Activated naive CD4-positive, alpha-beta T cell treated with anti-CD3 and anti-CD28 coated beads for 36 hours (primary cell): ENCODE measurements at places on chromosomes 7 and 10. TPM values are rescaled to one million over a fixed set of nuclear protein-coding genes. Genes with fewer than 3 reads are reported as not detected.

GRCh38 chr7:32881074-32881982, 10.2 kb downstream of the KBTBD2 start:
- H3K27me3 ChIP-seq = no peaks in the 10 kb centered on the region
- DNase-seq = no peak
- H3K4me1 ChIP-seq = peaks cover 58% of the 10 kb centered on the region

DNA sequence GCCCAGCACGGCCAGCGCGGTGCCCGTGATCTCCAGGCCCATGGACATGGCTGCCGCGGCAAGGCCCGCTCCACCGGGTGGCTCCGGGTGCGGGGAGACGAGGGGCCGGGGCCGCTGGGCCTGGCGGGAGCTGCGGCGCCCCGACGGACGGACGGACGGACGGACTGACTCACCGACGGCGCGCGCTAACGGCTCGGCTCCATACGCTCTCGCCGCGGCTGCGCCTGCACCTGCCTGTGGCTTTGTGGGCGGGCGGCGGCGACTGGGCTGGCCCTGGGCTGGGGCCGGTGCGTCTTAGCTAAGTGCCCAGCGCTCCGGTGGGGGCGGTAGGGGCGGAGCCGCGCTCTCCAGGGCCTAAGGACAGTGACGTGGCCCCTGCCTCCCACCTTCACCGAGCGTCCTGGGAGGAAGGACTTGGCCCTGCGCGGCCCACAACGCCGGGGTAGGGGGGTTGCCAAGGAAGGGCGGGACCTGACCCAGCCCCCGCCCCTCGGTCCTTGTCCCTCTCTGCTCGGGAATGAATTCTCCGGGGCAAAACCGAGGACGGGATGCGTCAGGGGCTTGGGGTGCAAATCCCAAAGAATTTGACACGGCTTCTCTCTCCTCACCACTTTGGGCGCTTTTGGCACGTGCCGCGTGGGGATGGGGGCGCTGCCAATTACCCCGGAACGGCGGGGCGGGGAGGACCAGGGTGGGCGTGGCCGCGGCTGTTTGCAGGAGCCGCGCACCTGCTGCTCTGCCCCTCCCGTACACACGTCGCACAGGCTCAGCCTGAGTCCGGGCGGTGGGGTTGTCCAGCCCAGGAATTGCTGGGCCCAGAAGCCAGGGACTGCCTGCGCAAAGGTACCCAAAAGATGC, at the start of gene CLDN3:
TSS of gene CLDN3 (minus strand) at position 269 of the 858 bp plus-strand sequence. CDS start at position 48, 221 bp downstream.
- H3K4me3 ChIP-seq = no peak within 1 kb of the TSS
- no peak for DNase-seq
- H3K4me1 ChIP-seq = peaks cover 5% of the 10 kb centered on the region
- peaks cover 39% of the 10 kb centered on the region for H3K27me3 ChIP-seq

DNA sequence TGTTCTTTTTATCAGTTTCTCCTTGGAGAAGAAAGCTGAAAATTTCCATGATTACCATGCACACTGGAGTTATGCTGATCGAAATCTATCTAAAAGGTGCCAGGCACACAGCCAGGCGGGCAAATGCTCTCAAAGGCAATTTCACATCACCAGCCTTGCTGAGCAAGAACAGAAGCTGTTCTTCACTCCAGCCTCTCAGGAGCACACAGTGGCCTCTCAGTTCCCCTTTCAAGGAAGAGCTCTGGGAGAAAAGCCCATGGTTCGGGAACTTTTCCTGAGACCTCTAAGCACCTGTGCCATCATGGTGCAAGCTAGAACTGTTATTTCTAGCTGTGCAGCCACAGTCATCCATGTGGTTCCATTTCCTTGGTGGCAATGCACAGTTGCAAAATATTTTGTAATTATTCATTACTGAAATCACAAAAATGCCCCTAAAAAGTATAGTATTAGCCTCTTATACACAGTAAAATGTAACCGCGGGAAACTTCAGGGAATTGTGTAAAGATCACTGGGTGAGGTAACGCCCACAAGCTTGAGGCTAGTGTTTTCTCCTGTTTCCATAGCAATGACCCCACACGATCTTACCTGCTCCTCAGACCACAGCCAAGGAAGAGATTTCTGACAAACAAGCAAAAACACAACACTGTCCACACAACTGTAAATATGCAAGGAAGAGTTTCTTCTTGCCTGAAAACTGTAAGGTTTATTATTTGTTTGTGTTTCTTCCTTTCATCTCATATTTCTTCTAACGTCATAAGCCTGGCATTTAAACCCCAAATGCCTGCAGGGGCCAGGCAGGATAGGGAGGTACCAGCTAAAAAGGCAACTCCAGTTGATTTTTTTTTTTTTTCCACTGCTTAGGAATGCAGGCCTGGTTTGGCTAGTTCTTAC, 121.2 kb downstream of the FAM107B start:
- H3K27me3 ChIP-seq = no peaks in the 10 kb centered on the region
- no peak for DNase-seq
- no peak overlapping the region for H3K27ac ChIP-seq

DNA sequence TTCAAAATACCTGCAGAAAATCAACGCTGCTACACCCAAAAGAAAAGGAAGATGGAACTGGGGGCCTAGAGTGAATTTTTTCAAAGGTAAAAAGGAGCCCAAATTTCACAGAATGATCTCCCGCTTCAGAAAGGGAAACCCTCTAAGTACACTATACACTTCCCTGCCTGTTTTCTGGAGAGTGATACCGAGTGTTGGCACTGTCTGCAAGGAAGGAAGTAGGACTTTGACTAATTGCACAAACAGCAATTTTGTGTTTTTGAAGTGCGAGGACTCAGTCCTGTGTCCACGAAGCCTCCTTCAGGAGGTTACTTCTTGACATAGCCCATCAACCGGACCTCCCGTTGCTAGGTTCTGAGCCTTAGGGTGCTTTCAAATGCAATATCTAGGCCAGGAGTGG, 106.3 kb downstream of the KIAA1217 start:
- no peak for DNase-seq
- no peak overlapping the region for H3K4me3 ChIP-seq

- DNase-seq = no peak
- H3K36me3 ChIP-seq = no peaks in the 10 kb centered on the region
- peaks cover 13% of the 10 kb centered on the region for H3K27me3 ChIP-seq
- H3K4me1 ChIP-seq = peaks cover 9% of the 10 kb centered on the region
Measured at GRCh38 chr7:51471981-51472296, 155.3 kb upstream of the COBL start.

DNA sequence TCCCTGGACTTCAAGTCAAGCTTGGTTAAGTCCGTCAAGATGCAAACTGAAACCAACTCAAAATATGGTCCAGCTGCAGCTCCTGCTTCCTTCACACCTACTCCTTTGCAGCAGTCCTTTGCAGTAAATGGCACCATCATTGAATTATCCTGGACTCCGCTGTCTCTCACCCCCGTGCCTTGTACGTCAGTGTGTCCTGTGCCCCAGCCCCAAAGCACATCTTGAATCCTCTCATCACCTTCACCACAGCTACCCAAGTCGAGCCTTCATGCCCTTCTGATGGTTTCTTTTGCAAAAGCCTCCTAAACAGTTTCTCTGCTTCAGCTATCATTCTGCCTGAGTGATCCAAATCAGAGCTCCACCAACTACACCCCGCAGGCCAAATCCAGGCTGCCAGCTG, 88.4 kb upstream of the LEP start:
- no peaks in the 10 kb centered on the region for H3K27me3 ChIP-seq
- no peaks in the 10 kb centered on the region for H3K4me1 ChIP-seq
- DNase-seq = no peak
- H3K4me3 ChIP-seq = no peak overlapping the region
- H3K27ac ChIP-seq = no peak overlapping the region
- H3K36me3 ChIP-seq = no peaks in the 10 kb centered on the region

DNA sequence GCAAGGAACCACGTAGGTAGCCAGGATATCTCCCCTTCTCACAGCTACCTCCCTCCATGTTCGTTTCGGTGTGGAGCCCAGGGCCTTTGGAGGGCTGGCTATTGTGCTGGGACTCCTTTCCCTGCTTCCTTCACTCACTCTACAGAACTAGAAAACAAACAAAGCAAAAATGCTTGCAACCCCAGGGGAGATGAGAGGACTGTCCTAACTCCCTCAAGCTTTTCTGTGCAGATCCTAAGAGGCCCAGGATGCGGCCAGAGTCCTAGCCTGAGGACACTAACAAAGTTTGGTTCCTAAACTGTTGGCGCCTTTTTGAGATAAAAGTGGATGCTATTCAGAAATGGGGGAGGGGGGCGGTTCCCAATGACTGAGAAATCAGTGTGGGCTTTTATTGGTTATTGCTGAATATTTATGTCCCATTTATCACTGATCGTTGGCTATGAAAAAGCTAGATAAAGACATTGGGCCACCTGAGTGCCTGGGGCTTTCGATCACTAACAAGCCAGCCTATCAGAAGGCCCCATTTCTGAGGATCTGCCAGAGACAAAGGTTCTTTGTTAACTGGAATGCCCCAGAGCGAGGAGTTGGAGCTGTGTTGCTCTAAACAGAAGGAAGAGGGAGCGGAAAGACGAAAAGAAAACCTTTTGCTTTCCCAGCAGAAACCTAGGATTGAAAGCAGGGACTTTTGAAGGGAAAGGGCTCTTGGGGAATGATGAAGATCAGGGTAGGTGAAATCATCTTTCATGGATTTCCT, 95.2 kb upstream of the EGR2 start:
- no peak for DNase-seq
- no peaks in the 10 kb centered on the region for H3K4me1 ChIP-seq
- peaks cover 12% of the 10 kb centered on the region for H3K27me3 ChIP-seq
- no peaks in the 10 kb centered on the region for H3K36me3 ChIP-seq

GRCh38 chr7:141363748-141364147, 187.5 kb upstream of the AGK start:
- H3K36me3 ChIP-seq = no peaks in the 10 kb centered on the region
- no peak for DNase-seq
- H3K27me3 ChIP-seq = no peaks in the 10 kb centered on the region

DNA sequence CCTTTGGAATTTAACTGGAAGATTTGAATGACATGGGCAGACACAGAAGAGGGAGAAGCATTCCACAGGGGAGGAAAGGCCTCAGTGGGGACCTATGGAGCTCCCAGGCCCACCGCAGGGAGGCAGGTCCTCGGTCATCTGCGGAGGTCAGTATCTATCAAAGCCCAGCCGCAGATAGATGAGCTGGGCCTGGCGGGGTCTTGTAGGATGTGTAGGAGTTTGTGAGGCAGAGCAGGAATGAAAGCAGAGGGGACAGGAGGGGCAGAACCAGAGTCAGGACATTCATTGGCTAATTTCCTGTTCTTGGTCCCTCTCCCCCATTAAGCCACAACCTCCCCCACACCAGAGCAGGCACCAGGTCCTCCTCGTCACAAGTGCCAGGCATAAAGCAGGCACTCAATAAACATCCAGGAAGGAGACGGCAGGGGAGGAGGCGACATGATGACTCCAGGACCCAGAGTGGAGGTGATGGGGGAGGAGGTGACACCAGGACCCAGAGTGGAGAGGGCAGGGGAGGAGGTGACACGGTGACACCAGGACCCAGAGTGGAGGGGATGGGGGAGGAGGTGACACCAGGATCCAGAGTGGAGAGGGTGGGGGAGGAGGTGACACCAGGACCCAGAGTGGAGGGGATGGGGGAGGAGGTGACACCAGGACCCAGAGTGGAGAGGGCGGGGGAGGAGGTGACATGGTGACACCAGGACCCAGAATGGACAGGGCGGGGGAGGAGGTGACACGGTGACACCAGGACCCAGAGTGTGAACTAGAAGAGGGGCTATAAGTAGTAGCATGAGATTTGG, 83.7 kb upstream of the PDGFA start:
- peaks cover 73% of the 10 kb centered on the region for H3K4me1 ChIP-seq
- peak; percentile 62 for DNase-seq
- H3K27ac ChIP-seq = peak overlapping the region; percentile 100
- no peaks in the 10 kb centered on the region for H3K27me3 ChIP-seq
- peaks cover 38% of the 10 kb centered on the region for H3K36me3 ChIP-seq

- no peak for DNase-seq
- H3K27ac ChIP-seq = no peak overlapping the region
- H3K4me1 ChIP-seq = no peaks in the 10 kb centered on the region
- H3K4me3 ChIP-seq = no peak overlapping the region
- no peaks in the 10 kb centered on the region for H3K27me3 ChIP-seq
Measured at GRCh38 chr7:98903246-98903645, 24.9 kb downstream of the TRRAP start.

DNA sequence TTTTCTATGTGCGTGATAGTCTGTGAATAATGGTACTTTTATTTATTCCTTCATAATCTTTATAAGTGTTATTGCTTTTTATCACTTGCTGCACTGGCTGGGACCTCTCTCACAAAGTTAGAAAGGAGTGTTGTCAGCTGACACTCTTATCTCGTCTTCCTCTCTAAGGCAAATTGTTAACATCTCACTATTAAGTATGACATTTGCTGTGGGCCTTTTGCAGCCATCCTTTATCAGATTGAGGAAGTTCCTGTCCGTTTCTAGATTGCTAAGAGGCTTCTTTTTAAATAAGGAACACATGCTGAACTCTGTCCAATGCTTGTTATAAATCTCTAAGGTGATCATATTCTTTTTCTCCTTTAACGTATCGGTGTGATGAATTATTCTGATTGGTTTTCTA, 27.4 kb upstream of the DIP2C start:
- H3K27me3 ChIP-seq = peaks cover 8% of the 10 kb centered on the region
- H3K36me3 ChIP-seq = peaks cover 3% of the 10 kb centered on the region
- no peak for DNase-seq

DNA sequence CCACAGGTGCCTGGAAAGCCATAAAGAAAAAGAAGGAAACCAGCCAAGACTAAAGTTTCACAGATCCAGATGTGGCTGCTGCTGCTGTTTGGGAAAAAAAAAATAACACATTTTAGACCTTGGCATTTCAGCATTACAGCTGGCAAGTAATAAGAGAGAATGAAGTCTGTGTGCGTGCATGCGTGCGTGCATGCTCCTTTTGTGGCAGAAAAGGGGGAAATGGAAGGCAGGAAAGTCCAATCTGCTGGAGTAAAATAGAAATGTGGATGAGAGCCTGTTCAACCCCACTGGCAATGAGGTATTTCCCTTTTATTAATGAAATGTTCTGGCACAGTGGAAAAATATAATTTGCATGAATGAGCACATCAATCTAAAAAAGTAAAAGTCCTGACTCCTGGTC, 137.0 kb upstream of the SEMA3A start:
- no peak overlapping the region for H3K27ac ChIP-seq
- no peaks in the 10 kb centered on the region for H3K36me3 ChIP-seq
- no peak overlapping the region for H3K4me3 ChIP-seq

- no peaks in the 10 kb centered on the region for H3K27me3 ChIP-seq
- DNase-seq = no peak
- no peak overlapping the region for H3K27ac ChIP-seq
- peaks cover 10% of the 10 kb centered on the region for H3K4me1 ChIP-seq
Measured at GRCh38 chr10:13820964-13821337, 234.2 kb downstream of the PRPF18 start.

- H3K4me3 ChIP-seq = no peak overlapping the region
- H3K4me1 ChIP-seq = no peaks in the 10 kb centered on the region
Measured at GRCh38 chr10:4278186-4278585, 493.2 kb upstream of the KLF6 start.

MEOX2 gene
- not detected for total RNA-seq

PRPS1L1 gene
- not detected for total RNA-seq

SCRN1 gene
- 2.4 TPM for total RNA-seq

PNLIP gene
- total RNA-seq = not detected

LUC7L2 gene
- total RNA-seq = 138 TPM
